ENCODE measurements at places on chromosomes 4 and X. TPM values are rescaled to one million over a fixed set of nuclear protein-coding genes. Genes with fewer than 3 reads are reported as not detected.

DNA sequence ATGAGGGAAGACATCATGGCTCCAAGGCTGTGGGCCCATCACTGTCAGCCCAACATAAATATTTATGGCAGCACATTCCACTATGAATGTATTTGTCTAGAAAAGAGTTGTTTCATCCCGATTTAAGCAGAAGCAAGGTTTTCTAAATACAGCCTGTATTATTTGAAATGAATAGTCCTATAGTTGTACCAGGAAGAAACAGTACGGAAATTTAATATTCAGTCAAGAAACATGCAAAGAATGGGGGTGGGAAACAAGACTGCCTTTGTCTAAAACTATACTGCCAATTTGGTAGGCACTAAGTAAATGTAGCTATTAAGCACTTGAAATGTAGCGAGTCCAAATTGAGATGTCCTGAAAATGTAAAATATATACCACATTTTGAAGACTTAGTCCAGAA is 69.1 kb downstream of the MOSPD2 start:
- H3K27ac ChIP-seq: no peak overlapping the region
- H3K36me3 ChIP-seq: no peaks in the 10 kb centered on the region
- no peaks in the 10 kb centered on the region for H3K27me3 ChIP-seq
- no peak for DNase-seq
- H3K4me3 ChIP-seq: no peak overlapping the region
- no peaks in the 10 kb centered on the region for H3K4me1 ChIP-seq

GRCh38 chr4:145709336-145709735 is 29.4 kb downstream of the C4orf51 start:
- no peak overlapping the region for H3K27ac ChIP-seq
- no peak for DNase-seq
- H3K36me3 ChIP-seq: no peaks in the 10 kb centered on the region
- no peaks in the 10 kb centered on the region for H3K4me1 ChIP-seq
- no peaks in the 10 kb centered on the region for H3K27me3 ChIP-seq

DNA sequence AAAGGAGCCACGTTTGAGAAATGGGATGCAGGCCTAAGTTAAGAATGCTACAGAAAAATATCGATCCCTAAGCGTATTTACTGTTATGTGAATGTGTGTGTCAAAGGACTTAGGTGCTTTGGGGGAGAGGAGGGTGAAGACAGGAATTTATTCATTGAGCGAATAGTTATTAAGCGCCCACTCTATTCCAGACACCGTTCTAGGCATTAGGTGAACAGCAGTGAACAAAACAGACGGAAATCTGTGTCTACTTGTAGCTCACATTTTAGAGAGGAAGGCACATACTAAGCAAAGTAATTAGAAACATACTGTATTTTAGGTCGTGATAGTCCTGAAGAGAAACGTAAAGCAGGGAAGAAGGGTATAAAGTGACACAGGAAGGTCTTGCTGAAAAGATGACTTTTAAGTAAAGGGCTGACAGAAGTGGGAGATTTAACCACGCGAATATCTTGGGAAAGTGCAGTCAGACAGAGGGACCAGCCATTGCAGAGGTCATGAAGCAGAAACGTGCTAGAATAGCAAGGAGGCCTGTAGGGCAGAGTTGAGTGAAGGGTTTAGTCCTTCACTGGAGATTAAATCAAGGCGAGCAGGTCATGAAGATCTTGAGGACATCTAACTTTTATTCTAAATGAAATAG is 541 bp downstream of the AIMP1 start:
- peak overlapping the region; percentile 89 for H3K4me3 ChIP-seq
- peaks cover 3% of the 10 kb centered on the region for H3K4me1 ChIP-seq
- H3K27ac ChIP-seq: peak overlapping the region; percentile 96
- DNase-seq: no peak
- H3K27me3 ChIP-seq: no peaks in the 10 kb centered on the region
- peaks cover 13% of the 10 kb centered on the region for H3K36me3 ChIP-seq

Gene DIAPH2
- total RNA-seq: 17.0 TPM

GRCh38 chrX:84047339-84047738 is 140.7 kb downstream of the RPS6KA6 start:
- no peak for DNase-seq
- H3K4me1 ChIP-seq: no peaks in the 10 kb centered on the region
- no peak overlapping the region for H3K4me3 ChIP-seq
- H3K27me3 ChIP-seq: no peaks in the 10 kb centered on the region

Gene GAGE12G
- 0.49 TPM for total RNA-seq

GRCh38 chr4:85808104-85808503 is 333.2 kb downstream of the ARHGAP24 start:
- H3K27me3 ChIP-seq: no peaks in the 10 kb centered on the region
- no peak overlapping the region for H3K4me3 ChIP-seq
- H3K4me1 ChIP-seq: peaks cover 4% of the 10 kb centered on the region
- no peak for DNase-seq
- H3K36me3 ChIP-seq: no peaks in the 10 kb centered on the region

Gene FATE1
- not detected for total RNA-seq

DNA sequence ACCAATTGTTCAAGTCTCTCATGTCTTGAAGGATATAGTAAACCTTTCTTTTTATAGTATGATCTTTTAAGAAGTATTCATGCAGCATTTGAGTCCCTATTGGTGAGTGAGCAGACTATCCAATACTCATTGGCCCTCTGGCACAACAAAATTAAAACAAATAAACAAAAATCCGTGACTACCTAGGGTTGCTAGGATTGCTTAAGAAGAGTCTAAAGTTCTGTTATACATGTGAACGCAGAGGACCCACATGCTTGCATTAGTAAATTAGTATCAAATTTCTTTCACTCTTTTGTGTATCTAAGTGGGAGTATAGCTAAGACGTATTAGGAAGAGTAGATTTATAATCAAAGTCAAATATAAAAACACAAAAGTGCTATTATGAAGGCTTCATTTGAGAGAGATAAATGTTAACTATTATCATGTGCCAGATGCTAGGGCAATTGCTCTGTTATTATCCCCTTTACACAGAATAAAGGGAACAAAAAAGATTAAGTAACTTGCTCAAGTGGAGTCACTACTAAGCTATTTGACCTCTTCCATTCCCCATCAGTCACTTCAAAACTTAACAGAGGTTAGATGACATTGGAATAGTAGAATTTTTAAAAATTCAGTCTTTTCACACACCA is 29.2 kb upstream of the LARP1B start:
- no peaks in the 10 kb centered on the region for H3K27me3 ChIP-seq
- no peak overlapping the region for H3K4me3 ChIP-seq
- DNase-seq: no peak
- no peaks in the 10 kb centered on the region for H3K36me3 ChIP-seq
- no peaks in the 10 kb centered on the region for H3K4me1 ChIP-seq
- H3K27ac ChIP-seq: no peak overlapping the region

Data from Panc1 (cell line).